ENCODE measurements at places on chromosomes 5 and 9.
A peak's percentile ranks its signal among the peaks of the same experiment; 100 is the strongest.

DNA sequence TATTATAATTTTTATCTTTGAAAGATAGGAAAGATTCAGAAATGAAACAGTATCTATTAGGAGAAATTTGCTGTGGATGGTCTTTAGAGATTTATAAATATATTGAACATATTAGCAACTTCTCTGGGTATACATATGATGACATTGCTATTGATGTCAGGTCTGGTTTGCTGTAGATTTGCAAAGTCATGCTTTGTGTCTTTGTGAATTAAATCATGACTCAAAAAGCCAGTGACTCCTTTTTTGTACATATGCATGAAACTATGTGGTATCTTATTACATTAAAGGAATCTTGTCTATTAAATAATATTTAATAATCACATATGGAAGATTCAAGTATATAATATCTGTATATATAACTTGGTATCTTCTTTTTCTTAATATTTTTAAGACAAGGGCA is 141.9 kb downstream of the ST8SIA4 start:
- no peak for DNase-seq

GRCh38 chr5:148372166-148372725 is 11.5 kb upstream of the FBXO38 start:
- no peak for DNase-seq

DNA sequence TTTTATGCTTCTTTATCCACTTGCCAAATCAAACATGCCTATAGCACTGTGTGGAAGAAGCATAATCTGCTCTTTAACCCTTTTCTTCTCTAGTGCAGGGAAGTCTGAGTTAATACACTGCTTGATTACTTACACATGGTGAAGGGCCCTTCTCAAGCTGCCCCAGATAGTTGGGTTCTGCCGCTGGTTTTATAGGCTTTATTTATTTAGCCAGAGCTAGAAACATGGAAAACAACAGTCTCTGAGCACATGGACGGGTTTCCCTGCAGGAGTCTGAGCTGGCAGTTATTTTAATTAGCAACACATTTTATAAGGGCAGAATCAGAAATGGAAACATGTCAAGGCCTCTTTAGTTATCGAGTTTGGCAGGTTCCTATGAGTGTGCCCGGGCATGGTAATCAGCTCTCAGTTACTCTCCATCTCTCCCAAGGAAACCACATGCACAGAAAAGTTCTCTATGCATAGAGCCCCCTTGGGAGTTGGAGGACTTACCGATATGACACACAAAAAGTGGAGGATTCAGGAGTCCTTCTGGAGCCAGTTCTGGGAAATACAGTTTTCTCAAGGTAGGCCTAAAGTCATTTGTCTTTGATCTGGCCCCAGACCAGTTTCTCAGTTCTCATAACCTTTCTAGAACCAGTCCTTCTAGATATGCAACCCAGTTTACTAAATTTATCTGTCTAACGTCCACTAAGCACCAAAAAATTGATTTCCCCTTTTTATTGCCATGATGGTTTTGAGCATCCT is 564.8 kb downstream of the ACTL7B start:
- no peak for DNase-seq

DNA sequence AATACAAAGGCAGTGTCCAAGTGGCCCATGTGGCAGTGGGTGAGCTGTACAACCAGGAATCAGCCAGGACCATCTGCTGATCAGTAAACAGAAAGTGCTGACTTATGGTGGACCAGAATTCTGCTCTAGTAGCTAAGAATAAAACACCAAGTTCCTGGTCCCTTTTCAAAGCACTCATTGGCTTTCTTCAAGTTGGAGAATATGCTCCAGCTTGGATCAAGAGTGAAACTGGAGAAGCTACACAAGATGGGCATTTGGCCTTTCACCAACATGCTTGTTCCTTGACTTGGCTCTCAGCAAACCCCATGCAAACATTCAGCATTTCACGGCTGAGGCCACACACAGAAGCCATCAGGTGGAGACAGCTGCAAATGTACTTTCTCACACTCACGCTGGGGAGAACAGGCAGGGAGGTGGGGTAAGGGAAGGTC is 32.1 kb downstream of the MARCHF3 start:
- no peak for DNase-seq

DNA sequence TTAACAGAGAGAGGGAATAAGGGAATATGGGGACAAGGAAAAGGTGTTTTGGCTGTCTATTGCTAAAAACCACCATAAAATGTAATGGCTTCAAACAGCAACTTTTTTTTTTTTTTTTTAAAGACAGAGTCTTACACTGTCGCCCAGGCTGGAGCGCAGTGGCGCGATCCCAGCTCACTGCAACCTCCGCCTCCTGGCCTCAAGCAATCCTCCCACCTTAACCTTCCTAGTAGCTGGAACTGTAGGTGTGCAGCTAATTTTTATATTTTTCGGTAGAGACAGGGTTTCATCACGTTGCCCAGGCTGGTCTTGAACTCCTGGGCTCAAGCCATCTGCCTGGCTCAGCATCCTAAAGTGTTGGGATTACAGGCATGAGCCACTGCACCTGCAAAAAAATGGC is 4.3 kb upstream of the SPATA24 start:
- DNase-seq, result no peak

DNA sequence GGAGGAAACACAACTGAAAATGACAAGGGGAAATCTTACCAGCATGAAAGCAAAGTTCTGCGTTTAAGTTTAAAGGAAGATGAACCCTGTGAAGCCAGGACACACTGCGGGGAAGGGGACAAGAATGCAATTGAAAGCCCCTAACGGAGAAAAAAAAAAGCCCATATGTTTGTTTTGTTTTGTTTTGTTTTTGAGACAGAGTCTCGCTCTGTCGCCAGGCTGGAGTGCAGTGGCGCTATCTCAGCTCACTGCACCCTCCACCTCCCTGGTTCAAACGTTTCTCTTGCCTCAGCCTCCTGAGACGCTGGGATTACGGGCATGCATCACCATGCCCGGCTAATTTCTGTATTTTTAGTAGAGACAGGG is 2.9 kb downstream of the STK10 start:
- DNase-seq, result no peak

- DNase-seq, result no peak
Observed at GRCh38 chr9:137982200-137982599, 104.6 kb downstream of the CACNA1B start.

DNA sequence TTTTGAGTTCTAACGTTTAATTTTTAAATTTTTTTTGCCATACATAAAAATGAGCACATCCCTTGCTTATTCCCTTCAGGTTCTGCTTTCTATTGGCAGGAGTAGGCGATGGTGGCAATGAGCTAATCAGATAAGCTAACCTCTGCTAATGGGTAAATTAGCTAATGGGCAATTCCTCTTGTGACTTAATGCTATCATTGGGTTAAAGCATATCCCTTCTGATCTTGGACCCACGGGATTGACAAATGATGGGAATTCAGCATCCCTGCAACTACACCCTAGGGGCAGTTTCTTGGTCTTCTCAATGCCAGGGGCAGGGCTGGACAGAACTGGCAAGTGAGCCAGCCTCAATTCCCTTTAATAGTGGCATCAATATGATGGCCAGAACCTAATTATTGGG is 70.2 kb upstream of the IL12B start:
- DNase-seq, result no peak

DNA sequence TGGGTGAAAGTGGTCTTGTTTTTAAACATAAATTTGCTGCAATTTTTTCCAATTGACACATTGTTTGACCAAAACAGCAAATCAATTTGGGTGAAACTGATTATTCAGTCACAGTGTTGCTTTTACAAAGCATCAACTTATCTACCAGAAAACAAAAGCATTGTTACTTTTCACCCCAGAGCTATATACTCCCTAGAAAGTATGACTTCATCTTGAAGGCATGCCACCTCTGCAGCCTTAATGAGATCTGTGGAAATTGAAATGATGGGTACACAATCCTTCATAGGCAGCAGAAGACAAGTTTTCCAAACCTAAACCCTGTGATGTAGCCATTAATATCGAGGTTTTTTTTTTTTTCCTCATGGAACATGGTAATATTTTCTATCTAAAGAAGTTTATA is 615.9 kb downstream of the CHSY3 start:
- no peak for DNase-seq

- DNase-seq, result no peak
Observed at GRCh38 chr9:102551346-102551745, 443.8 kb upstream of the CYLC2 start.

- DNase-seq, result no peak
Observed at GRCh38 chr9:6842584-6842947, 84.8 kb downstream of the KDM4C start.

- no peak for DNase-seq
Observed at GRCh38 chr5:151805414-151806223, 33.9 kb downstream of the G3BP1 start.

- DNase-seq, result no peak
Observed at GRCh38 chr5:113713051-113713450, 199.6 kb downstream of the YTHDC2 start.

DNA sequence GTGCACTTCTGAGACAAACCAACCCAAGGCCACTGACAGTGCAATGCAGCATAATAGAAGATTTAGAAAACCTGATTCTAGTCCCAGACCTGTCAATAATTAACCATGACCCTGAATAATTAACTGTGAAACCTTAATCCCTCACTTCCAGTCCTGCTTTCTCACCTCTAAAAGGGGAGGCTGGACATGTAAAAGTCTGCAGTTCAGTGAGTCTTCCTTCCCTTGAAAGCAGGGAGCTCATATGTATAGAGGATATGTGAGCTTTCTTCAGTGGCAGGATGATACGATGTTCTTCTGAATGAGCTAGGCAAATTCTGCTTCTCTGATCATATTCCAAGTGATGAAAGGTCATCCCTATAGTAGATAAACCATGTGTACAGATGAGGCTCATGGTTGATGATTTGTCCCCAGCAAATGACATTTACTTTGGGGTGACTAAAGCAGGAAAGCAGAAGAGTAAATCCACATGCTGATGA is 2.9 kb downstream of the KCNV2 start:
- DNase-seq, result no peak

DNA sequence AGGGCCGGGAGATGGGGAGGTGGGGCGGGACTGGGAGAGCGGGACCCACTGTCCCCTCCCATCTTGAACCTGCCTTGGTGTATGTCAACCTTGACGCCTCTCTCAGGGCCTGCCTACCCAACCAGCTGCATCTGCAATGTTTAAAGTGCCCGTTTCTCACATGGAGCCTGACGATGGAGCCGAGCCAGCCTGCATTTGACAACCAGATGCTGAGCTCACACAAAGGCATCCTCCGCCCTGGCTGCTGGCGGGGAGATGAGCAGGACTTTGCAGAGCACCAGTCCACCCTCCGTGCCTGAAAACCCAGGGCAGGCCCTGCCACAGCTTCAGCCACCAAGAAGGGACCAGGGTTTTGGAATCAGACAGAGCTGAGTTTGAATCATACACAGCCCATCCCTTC is 141.1 kb upstream of the SMIM23 start:
- no peak for DNase-seq

DNA sequence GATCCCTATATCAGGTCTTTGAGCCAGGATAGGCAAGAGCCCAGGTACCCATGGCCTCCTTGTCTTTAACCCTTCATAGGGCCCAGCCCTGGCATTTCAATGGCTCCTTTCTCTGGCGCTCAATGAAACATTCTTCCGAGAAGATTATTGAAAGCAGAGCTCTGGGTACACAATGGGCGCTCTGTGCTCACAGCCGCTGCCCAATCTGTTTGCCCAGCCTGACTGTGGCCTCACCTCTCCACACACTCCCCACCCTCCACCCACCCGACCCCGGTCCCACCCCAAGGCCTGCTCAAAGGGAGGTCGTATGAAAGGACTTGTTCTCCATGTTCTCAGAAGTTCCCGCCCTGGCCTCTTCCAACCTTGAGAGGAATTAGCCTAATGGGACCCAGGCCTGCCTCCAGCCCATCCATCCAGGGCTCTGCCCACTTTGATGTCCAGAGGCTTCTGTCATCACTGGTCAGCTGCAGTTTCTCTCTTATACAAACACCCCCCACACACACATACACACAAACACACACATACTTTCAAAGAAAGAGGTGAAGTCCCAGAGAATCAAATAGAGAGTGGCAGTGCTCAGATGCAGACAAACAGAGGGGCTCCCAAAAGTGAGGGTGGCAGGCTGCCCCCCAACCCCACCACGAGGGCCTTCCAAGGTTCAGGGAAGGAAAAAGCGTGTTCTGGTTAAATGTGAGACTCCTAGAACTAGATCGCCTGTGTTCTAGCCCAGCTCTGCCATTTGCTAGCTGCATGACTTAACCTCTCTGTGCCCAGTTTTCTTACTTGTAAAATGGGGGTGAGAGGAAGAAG is 5.1 kb upstream of the ARSI start:
- DNase-seq, result no peak

GRCh38 chr9:2591967-2592366 is 29.6 kb upstream of the VLDLR start:
- no peak for DNase-seq

- DNase-seq, result no peak
Observed at GRCh38 chr5:172666251-172666650, 25.2 kb downstream of the NEURL1B start.

- no peak for DNase-seq
Observed at GRCh38 chr5:54909911-54910870, 75.2 kb downstream of the ESM1 start.

DNA sequence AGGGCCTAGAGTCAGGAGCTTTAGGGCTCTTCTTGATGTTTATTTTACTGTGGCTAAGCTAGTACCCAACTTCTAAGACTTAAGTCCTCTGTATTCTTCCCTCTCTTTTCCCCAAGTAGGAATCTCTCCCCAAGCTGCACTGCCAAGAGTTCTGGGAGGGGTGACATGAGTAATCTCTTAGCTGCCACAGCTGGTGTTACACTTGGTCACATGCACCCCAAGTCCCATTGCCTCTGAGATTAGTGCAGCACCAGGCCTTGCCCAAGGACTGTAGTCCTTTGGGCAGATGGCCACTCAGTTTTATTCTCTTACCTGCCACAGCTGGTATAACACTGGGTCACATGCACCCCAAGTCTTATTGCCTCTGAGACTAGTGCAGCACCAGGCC is 114.7 kb upstream of the RIOK2 start:
- no peak for DNase-seq

GRCh38 chr5:5492087-5492933 is 69.8 kb downstream of the ICE1 start:
- DNase-seq, result peak; percentile 56

- no peak for DNase-seq
Observed at GRCh38 chr5:177426566-177427210, at the start of gene GRK6. TSS of gene GRK6 (plus strand) at chr5:177426676. CDS start at chr5:177426846, 170 bp downstream.

DNA sequence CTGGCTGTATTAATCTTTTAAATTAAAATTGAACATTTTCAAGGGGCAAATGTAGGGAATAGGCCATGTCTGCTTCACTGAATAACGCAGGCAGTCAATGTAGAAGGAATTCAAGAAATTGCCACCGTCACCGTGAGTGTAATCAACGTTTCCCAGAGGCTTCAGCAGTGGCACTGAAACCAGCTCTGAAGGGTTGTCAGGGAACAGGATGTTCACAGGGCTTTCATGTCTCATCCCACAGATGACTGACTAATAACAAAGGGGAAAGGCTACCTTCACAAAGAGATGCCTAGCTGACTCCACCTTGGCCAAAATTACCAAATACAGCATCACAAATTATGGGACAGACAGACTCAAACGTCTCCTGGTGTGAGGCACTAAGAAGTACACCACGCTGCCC is 70.4 kb upstream of the SIMC1 start:
- DNase-seq, result no peak

GRCh38 chr5:101679816-101680215 is 616.3 kb downstream of the SLCO4C1 start:
- DNase-seq, result no peak

- peak; percentile 22 for DNase-seq
Observed at GRCh38 chr5:141664733-141665461, 13.7 kb upstream of the FCHSD1 start.
